Stimulated activated CD4-positive, alpha-beta T cell treated with anti-CD3 and anti-CD28 coated beads, Interleukin-2, amount 100 ng/mL, for 4 hours (primary cell): ENCODE measurements at places on chromosomes 1 and 21.

DNA sequence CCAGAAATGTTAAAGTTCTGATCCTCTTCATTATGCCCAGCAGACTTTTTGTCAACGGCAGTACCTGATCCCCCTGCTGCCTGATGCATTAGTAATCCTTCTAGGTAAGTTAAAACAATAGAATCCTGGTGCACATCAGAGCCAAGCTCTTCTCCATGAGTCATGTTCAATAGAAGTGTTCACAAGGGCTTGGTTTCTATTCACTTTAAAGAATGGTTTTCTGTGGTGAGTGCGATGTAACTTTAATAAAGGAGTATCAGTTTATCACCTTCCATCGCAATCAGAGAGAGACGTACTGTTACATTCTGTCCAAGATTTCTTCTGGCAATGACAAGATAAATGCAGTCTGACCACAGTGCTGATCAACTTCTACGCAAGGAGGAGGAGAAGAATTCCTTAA lies 96.8 kb downstream of the NRIP1 start:
- no peak for DNase-seq

DNA sequence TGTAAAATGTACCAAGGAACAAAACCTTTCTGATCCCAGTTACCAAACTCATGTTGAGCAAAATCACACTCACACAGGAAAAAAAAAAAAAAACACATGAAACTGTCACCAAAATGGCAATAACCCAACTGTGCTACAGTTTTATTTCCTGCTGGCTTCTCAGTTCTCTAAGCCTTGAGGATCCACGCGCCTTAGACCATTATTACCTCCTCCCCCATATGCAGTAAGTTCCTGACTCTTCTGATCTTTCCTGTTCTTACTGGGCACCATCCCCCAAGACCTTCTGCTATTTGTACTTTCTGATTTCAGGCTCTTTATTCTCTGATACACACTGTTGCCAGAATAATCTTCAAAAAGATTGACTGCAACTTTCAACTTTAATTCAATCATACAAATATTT lies 79.6 kb downstream of the SLC45A1 start:
- DNase-seq = no peak

DNA sequence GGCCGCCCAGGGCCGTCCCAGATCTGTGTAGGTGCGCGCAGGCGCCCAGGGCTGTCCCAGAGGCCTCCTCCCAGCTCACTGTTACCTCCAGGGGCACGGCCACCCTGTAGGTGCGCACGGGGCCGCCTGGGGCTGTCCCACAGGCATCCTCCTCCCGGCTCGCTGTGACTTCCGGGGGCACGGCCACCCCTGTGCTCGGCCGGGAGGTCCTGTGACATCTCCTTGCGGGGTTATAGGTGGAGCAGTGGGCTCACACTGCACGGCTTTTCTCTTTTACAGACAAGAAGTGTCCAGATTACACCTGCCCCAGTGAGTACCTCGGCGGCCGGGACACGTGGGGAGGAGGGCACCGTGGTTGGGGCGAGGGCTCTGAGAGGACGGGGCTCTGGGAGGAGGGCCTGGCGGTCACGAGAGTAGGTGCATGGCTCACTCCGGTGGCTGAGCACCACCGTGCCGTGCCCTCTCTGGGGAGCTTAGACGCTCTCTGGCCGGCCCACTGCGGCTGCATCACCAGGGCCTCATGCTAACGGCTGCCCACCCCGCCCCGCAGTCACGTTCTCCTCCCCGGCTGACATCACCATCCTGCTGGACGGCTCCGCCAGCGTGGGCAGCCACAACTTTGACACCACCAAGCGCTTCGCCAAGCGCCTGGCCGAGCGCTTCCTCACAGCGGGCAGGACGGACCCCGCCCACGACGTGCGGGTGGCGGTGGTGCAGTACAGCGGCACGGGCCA lies 21.4 kb downstream of the COL6A1 start:
- DNase-seq = no peak

DNA sequence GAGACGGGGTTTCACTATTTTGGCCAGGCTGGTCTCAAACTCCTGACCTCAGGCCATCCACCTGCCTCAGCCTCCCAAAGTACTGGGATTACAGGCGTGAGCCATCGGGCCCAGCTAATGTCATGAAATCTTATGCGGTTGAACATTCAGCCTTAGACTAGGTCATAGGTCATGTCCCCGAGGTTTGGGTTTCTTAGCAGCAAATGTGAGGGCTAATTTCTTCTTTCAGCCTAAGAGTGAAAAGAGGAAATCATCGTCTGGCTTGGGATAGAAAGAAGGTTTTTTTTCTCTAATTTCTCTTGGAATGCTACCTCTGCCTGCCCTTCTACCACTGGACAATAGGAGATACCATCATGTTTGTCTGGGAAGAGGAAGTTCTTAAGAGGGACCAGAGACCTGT lies 18.0 kb upstream of the PIK3CD start:
- no peak for DNase-seq

DNA sequence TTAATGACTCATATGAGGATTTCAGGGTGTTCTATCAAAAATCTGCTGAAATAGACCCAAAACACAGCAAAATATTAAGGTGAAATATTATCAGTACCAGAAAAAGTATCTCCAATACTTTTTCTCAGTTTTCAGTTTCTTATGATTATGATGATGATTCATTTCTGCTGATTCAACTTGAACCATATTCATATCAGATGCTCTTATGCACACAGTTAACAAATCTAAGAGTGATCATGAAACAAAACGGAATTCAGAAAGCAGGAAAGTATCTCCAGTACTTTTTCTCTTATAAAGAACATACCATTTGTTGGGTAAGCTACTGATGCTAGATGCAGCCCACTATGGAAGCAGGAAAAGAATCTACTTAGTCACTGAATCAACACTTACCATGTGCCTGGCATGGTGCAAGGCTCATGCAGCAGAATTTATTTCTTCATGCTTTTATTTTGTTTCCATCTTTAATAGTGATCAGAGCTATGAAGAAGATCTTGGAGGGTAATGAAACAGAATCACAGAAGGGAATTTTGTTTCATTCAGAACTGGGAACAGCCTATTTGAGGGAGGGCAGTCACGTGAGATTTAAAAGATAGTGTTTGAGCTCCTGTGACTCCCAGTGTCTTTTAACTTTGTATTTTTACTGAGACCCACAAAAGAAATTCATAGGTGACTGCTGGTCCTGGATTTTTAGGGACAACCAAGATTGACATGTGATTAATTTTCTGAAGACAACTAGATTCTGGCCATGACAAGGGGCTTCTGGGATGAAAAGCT lies 480.6 kb downstream of the SETD4 start:
- DNase-seq = no peak

GRCh38 chr1:52613636-52614373 lies 11.6 kb downstream of the GPX7 start:
- DNase-seq = no peak

- no peak for DNase-seq
Measured at GRCh38 chr1:109827986-109828385, 64.3 kb upstream of the EPS8L3 start.

GRCh38 chr1:243508303-243508713 lies 252.5 kb downstream of the SDCCAG8 start:
- no peak for DNase-seq

GRCh38 chr1:157044326-157044725 lies 1.2 kb downstream of the ARHGEF11 start:
- no peak for DNase-seq

- DNase-seq = no peak
Measured at GRCh38 chr21:39062196-39062595, 121.1 kb downstream of the PSMG1 start.

DNA sequence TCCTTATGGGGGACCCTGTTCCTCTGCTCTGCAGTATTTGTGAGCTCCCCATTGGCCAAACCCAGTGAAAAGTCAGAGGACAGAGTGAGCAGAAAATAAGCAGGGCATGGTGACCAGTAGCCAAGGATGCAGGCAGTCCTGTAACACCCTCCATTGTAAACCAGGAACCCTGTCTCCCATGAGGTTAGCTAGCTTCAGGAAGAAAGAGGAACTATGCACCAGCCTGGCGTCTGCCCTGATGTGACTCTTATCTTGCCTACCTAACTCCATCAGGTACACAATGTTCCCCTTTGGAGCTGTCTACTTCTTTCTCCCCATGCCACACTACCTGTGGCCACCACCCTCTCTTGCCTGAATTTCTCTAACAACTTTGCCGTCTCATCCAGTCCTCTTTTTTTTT lies 119.2 kb downstream of the LRIG2 start:
- DNase-seq = no peak

- no peak for DNase-seq
Measured at GRCh38 chr21:26851109-26851944, 6.1 kb upstream of the ADAMTS1 start.

GRCh38 chr1:119829625-119830024 lies 18.4 kb upstream of the REG4 start:
- DNase-seq = no peak

DNA sequence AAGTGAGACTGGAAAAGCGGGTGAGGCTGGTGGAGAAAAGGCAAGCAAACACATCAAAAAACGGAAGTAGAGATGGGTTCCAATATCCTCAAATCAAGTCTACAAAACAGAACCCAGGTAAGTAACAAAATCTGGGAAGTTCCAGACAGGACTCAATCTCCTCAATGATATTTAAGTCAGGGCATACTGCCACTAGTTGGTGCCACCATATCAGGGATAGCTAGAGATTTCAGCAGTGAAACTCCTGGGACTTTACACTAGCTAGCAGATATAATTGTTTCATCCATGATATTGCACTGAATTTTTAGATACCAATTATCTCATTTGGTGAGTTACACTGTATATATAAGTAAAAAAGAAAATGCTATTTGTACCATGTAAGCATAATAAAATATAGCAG lies 52.0 kb downstream of the EYA3 start:
- DNase-seq = no peak

- DNase-seq = no peak
Measured at GRCh38 chr1:69702085-69702484, 134.4 kb downstream of the LRRC7 start.

GRCh38 chr1:176696109-176696508 lies 233.1 kb downstream of the PAPPA2 start:
- no peak for DNase-seq

GRCh38 chr1:47161298-47162040 lies 24.2 kb downstream of the CYP4A22 start:
- no peak for DNase-seq

DNA sequence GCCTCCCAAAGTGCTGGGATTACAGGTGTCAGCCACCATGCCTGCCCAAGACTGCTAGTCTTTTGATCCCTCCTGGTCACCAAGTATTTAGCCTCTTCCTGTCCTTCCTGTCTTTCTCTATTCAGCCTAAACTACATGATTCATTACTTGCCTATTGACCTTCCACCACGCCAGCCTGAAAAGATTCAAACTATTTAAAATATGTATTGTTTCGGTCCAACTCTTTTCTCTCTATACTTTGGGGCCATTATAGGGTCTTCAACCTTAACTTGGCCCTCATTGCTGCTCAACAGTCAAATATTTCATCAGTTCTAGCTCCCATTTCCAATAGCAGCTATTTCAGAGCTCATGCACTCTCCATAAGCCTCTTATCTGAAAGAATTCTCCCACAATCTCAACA lies 153.0 kb downstream of the TNFSF18 start:
- DNase-seq = no peak

GRCh38 chr1:37515185-37516034 lies 844 bp upstream of the MEAF6 start:
- DNase-seq = no peak

DNA sequence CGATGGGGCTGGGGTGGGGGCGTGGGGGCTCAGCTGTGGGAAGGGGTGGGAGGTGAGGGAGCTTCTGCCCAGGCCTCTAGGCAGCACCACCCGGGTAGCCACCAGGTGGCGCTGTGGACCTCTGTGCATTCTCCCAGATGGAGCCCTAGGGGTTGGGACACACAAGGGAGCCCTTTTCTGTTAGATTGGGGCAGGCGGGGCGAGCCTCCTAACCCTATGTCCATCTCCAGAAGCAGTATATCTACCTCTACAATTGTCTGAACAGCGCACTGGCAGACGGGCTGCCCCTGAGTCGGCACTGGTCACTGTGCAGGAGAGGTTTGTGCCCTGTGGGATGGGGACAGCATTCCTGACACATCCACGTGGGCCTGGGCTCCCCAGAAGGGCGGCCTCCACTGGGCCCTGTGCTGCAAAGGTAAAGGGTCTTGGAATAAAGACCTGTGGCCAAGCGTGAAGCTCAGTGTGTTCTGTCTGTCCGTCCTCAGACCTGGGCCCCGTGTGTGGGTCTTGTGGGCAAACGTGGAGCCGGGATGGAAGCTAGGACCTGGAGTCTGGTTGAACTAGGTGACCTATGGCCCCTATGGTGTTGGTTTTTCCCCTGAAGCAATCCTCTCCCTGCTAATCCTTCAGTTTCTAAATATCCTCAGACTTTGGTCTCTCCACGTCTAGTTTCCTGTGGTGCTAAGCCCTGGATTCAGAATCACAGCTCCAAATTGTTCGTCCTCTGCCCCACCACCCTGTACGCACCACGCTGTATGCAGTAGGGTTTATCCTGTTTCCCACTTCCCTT lies 4.4 kb upstream of the LGR6 start:
- DNase-seq = peak; percentile 66
